ENCODE measurements at places on chromosomes 2 and 18.

GRCh38 chr2:39243469-39244123 is at the start of gene CDKL4:
Gene CDKL4, minus strand, starts transcription at chr2:39243970.
- DNase-seq, result no peak

DNA sequence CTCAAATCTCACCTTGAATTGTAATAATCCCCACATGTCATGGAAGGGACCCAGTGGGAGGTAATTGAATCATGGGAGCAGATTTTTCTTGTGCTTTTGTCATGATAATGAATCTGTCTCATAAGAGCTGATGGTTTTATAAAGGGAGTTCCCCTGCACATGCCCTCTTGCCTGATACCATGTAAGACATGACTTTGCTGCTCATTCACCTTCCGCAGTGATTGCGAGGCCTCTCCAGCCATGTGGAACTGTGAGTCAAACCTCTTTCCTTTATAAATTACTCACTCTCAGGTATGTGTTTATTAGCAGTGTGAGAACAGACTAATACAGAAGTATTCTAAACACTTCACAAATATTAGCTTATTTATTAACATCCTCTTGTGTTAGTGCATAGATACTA is 516.7 kb downstream of the LRRTM4 start:
- DNase-seq, result no peak

DNA sequence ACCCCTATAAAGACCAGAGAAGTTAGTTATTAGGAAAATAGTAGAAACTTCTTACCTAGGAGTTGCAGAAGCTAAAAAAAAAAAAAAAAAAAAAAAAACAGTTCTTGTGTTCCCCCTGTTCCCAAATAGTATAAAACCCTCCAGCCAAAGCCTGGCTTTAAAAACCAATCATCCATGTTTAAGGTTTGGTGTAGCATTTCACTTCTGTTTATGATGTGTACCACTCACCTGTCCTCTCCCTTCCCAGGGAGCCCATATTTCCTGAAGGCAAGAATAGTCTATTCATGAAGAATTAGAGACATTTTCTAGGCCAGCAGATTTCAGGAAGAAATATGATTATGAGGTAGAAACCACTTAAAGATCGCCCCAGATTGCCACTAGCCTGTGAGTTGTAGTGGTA is 273.6 kb downstream of the SETBP1 start:
- DNase-seq, result no peak

- DNase-seq, result no peak
Measured at GRCh38 chr2:234181121-234181520, 130.6 kb downstream of the SPP2 start.

DNA sequence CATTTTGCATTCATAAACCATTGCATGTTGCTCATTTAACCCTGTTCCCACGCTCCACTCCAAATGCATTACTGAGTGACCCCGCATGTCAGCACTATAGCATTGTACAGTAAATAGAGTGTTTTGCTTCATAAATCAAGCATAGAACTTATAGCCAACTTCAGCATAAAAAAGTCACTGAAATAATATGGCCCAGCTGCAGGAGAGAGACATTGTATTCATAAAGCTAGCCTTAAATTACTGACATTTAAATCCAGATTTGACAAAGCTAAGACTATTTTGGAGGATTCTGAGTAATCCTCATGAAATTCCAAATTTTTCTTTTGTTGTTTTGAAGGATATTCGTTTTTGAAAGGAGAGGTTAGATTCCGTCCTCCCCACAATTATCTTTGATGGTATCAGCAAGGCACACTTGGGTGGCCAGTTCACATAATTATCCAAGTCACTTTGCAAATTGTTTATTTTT is 320.9 kb upstream of the TCF4 start:
- no peak for DNase-seq

- DNase-seq, result no peak
Measured at GRCh38 chr2:11540148-11540995, 6.5 kb downstream of the GREB1 start.

DNA sequence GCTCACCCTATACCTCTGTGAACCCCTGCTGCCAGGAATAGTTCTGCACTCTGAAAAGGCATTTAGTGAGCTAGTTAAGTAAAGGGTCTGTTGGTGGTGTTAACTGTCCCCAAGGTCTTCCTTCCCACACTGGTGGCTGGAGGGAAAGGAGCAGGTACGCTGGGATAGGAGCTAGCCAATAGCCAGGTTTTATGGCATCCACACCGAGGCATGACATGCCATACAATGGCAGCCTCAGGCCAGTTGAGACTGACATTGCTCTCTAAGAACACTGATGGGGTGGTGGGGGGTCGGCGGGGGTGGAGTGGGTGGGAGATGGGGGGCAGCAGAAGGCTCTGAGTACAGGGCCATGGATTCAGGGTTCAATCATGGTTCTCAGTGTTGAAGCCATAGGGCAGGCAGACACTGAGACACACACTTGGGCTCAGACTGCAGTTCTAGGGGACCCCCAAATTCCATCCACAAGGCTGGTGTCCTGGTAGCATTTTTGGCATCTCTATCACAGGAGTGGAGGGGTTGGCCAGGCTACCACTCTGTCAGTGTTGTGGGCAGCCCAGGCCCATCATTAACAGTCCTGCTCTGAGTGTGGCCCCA is 136.0 kb downstream of the CTIF start:
- no peak for DNase-seq

DNA sequence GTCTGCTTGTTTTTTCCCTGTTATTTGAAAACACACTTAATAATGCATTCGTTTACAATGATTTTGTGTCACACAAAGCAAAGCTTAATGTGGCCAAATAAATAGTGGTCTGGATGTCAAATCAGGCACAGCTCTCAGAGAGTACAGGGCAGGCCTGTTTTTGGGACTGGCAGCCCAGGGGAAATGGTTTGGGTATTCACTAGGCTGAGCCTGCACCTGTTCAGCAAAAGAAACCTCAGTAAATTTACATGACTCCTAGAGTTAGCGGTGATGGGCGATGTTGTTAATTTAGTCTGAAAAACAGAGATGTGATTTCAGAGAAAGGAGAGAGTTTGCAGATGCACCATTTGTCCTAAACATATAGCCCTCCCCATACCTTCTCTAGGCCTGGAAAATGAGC is 197.1 kb downstream of the ALK start:
- DNase-seq, result no peak

DNA sequence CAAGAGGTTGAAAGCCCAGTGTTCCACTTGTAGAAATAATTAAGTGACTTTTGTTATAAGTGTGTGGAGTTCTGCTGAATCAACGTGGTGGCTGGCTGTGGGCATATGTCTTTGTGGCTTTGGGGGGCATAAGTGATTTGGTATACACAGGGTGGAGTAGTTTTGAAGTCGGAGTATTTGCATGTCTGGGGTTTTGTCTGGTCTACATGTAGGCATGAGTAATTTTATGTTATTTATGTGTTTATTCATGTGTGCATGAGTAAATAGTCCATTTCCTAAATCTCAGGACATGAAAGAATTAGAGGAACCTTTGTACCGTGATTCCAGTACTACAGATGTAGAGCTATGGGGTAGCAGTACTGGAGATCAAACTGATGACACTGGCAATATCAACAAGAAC is 179.7 kb downstream of the DYSF start:
- DNase-seq, result no peak

- no peak for DNase-seq
Measured at GRCh38 chr2:39706312-39706711, 40.6 kb downstream of the TMEM178A start.

DNA sequence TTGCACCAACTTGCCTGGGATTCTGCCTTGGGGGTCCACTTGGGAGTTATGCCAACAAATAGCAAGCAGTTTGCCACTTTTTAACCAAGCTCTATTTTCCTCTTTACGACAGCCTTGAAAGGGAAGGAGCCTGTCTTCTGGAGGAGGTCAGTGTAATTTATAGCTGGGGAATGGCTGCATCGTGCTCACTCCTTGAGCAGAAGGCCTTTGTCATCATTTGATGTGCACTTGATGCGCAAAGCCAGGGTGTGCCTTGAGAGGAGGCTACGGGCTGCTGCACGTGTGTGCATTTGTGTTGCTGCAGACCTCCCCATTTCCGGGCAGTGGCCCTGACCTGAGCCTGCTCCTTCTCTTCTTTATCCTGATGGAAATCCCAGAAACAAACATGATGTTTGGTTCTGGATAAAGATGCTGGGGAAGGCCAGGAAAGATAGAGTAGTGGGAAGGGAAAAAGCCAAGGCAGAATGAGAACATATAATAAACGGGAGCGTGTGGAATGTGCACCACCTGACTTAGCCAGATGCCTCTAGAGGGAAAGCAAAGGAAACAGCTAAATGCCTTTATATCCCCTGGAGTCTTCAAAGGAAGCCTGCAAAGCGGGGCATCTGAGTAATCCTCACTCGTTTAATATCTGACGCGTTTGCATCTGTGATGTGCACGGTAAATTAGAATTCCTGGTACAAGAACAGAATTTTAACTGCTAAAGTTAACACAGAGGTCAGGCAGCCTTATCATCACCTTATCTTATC is 68.3 kb upstream of the ZNF521 start:
- DNase-seq, result no peak

DNA sequence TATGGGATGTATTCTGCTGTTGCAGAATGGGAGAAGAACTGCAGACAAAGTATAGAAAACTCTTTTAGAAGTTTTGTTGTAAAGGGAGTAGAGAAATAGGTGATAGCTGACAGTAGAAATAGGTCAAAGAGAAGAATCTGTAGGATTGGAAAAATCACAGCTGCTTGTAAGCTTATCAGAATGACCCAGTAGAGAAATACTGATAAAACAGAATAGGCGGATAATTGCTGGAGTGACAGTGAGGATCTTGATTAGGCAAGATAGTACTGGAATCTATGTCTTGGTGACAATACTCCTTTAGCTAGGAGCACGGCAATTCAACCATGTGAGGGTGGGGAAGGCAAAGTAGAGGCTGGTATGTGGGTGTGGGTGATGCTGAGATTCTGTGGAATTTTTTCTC is 4.5 kb upstream of the SMAD4 start:
- DNase-seq, result no peak

DNA sequence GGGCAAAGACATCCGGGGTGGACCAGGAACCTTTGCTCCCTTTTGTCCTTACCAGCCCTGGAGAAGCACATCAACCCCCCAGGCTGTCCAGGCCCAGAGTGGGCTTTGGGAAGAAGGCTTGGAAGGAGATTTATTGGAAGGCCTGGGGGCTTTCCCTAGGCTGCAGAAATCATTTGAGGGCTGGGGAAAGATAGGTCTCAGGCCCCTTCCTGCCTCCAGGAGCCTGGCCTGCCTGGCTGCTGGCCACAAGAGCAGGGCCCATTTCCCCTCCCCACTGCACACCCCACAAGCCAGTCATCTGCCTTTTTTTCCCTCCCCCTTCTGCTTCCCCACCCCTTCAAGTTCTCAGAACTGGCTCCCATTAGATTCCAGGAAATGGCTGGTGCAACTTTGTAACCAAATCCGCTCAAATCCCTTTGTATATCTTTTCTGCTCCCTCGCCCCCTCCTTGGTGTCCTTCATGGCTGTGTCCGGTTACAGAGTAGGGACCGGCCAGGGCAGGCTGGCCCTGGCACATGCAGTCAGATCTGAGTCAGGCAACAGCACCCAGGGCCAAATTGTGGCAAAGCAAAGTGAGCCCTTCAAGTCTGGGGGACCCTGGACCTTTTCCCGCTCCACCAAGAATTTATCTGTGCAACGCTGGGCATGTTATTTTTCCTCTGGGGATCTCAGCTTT is 20.8 kb upstream of the TNP1 start:
- no peak for DNase-seq

DNA sequence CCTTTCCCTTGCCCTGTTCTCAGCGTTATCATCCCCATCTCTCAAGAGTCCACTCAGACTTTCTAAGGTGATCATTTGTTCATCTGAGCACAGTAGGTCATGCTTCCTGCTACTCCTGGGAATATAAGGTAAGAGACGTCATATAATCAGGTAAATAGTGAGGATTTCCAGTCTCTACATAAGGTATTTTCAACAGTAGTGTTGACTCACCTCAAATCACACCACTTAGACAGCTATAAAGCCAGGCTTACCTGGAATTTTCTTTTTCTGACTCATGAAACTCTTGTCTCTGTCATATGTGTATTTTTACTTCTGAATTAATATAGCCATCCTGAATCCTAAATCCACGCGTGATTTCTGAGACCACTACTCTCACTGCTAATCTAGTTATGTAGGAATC is 443.2 kb downstream of the ARHGAP15 start:
- DNase-seq, result no peak

- DNase-seq, result no peak
Measured at GRCh38 chr2:192657362-192657761, 462.6 kb upstream of the TMEFF2 start.

GRCh38 chr18:74562775-74563174 is 28.5 kb downstream of the CNDP1 start:
- no peak for DNase-seq

- no peak for DNase-seq
Measured at GRCh38 chr18:57561261-57561660, 25.2 kb downstream of the FECH start.

DNA sequence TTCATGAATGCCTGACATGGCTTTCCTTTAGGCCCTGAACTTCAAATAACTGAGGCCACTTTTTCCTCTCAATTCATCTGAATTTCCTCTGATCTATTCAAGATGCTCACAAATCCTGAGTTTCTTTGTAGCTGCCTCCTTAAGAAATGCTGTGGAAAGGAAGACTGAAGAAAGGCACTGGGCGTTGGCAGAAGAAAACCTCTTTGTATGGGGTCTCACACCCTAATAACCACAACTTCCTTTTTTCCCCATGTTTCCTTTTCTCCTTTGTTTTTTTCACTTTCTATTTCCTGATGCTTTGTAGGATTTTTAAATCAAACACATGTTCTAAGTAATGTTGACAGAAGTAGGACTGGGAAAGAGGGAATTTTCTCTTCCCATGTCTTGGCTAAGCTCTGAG is 447.4 kb downstream of the CMPK2 start:
- no peak for DNase-seq

DNA sequence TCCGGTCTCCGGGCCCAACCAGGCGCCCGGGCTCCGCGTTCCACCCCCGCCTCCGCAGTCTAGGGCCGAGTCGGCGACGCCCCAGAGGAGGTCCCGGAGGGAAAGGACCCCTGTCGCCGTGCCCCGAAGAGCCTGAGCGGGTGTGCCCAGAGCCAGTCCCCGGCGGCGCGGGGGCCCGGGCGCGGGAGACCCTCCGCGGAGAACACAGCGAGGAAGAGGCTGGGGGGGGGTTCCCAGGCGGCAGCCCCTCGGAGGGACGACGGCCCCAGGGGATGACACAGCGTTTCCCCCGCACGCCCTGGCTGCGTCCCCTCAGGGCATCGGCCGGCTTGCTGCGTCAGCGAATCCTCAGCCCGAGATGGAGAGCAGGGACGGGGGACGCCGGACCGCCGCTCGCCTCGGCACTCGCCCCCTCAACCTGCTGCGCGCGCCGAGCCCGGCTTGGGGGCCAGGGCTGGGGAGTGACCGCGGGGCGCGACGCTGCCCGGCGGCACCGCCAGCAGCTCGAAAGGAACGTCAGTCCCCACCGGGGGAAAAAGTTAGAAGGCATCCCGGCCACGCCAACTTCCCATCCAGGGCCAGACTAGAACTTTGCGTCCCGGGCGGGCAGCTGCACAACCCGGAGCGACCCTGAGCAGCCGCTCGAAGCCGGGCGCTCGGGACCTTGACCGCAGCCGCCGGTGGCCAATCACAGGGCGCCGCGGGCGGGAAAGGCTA is 711 bp downstream of the SFXN5 start:
- peak; percentile 17 for DNase-seq
